ENCODE measurements at places on chromosomes 12 and 14.

- DNase-seq, result no peak
Measured at GRCh38 chr12:105067511-105068031, 16.7 kb downstream of the ALDH1L2 start.

- DNase-seq, result no peak
Measured at GRCh38 chr12:92602930-92603623, 99.7 kb upstream of the PLEKHG7 start.

GRCh38 chr14:21267431-21267845 is 1.8 kb downstream of the HNRNPC start:
- DNase-seq, result no peak

- no peak for DNase-seq
Measured at GRCh38 chr12:802242-803120, 50.1 kb downstream of the WNK1 start.

DNA sequence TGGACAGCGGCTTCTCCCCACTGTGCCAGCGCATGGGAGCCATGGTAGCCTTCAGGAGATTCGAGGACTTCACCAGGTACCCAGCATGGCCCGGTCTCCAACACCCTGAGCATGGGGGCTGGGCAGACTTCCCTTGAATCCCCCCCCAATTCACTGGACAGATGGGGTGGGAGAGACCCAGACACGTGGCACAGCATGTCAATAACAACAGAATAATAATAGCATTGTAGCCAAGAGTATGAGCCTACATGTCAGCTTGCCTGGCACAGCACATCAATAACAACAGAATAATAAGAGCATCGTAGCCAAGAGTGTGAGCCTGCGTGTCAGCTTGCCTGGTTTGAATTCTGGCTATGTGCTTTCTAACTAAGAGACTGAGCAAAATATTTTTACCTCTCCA is 76.4 kb downstream of the FOXN4 start:
- no peak for DNase-seq

Measured in NCI-H187 treated with DMSO at 0.1 percent for 48 hours (cell line).